Breast epithelium (tissue), 4 donors: ENCODE measurements at places on chromosomes 2 and 18. TPM values are rescaled to one million over a fixed set of nuclear protein-coding genes. Genes with fewer than 3 reads are reported as not detected.

DNA sequence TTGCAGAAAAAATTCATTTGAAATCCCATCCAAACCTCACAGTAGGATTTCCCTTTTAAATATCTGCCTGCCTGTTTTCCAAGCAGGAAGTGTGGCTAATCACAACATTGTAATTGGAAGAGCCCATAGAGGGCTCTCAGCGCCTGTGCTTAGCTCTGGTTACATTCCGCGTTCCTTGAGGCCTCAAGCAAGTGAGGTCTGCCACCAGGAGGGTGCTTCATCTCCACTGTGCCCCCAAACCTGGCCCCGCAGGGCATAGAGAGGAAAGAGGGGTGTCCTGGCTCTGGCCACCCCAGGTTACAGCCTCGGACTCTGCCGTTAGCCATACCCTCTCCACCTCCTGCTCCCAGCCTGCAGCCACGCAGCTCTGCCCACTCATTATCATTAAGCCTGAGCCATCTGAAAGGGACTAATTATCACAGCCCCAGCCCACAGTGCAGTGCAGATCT is 214.8 kb downstream of the SP3 start:
- H3K4me3 ChIP-seq: no peak overlapping the region
- no peaks in the 10 kb centered on the region for H3K27me3 ChIP-seq
- no peaks in the 10 kb centered on the region for H3K4me1 ChIP-seq
- H3K36me3 ChIP-seq: no peaks in the 10 kb centered on the region
- no peak for DNase-seq

DNA sequence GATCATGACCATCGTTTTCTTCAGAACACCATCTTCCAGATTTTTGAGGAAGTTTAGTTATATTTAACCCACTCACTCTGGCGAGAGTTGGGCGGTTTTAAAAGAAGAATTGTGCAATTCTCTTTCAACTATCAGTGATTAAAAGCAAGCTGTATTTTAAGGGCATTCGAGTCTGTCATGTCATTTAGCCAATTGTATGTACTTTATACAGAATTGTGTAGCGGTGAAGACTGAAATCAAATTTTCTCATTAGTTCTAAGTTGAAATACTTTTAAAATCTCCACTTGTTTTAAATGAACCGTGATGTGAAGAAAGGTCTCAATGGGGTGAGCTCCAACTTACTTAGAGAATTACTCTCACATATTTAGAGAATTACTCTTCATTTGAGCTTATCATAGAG is 214.6 kb upstream of the DTNA start:
- no peak overlapping the region for H3K4me3 ChIP-seq
- H3K27ac ChIP-seq: no peak overlapping the region
- no peaks in the 10 kb centered on the region for H3K4me1 ChIP-seq

GRCh38 chr2:134282629-134283400 is 28.9 kb downstream of the MGAT5 start:
- DNase-seq: no peak
- H3K4me3 ChIP-seq: no peak overlapping the region
- no peaks in the 10 kb centered on the region for H3K27me3 ChIP-seq

ZNF385B gene
- total RNA-seq: 4.5 TPM

- H3K4me3 ChIP-seq: no peak overlapping the region
- DNase-seq: no peak
- H3K27me3 ChIP-seq: no peaks in the 10 kb centered on the region
- H3K4me1 ChIP-seq: no peaks in the 10 kb centered on the region
Measured at GRCh38 chr18:54775686-54776085, 52.6 kb upstream of the RAB27B start.

DNA sequence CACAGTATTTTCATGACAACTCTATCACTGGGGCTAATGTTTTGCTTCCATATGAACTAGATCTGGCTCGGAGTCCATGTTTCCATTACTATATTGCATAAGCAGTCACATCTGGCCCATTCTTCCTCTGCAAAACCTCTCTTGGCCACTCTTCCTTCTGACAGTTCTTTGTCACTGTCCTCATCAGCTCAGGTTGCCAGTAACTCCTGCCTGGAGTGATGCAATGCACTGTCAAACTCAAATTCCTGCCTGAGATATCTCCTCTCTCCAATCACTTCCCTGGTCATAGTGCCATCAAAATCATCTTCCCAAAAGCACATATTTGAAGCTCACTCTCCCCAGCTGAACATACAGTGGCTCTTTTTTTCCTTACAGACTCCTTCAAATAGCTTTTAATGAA is 66.1 kb downstream of the COLEC12 start:
- no peak overlapping the region for H3K27ac ChIP-seq
- H3K36me3 ChIP-seq: no peaks in the 10 kb centered on the region
- no peak for DNase-seq
- H3K4me3 ChIP-seq: no peak overlapping the region

DNA sequence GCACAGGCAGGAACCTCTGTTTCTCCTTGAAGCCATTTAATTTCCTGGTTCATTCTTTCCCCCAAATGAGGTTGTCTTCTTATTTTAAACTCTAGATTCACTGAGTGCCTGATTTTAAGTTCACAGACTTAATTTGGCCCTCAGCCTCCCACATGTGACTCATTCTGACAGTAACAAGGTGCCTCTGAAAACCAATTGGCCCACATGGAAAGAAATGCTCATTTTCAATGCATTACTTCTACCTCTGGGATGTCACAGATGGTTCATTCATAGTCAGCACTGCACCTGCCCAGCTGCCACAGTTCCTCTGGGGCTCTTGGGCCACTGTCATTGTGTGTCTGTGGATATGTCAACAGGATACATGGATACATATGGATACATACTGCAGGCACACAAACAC is 140.4 kb upstream of the CAPN13 start:
- H3K27me3 ChIP-seq: no peaks in the 10 kb centered on the region
- no peaks in the 10 kb centered on the region for H3K36me3 ChIP-seq
- no peak for DNase-seq

- no peak overlapping the region for H3K27ac ChIP-seq
- no peak overlapping the region for H3K4me3 ChIP-seq
- no peaks in the 10 kb centered on the region for H3K36me3 ChIP-seq
- H3K4me1 ChIP-seq: no peaks in the 10 kb centered on the region
Measured at GRCh38 chr2:3789256-3789655, 85.9 kb downstream of the DCDC2C start.

GRCh38 chr2:226835420-226835795 is 446 bp upstream of the RHBDD1 start:
- no peaks in the 10 kb centered on the region for H3K27me3 ChIP-seq
- peak overlapping the region; percentile 86 for H3K4me3 ChIP-seq

- H3K27ac ChIP-seq: no peak overlapping the region
- H3K4me3 ChIP-seq: no peak overlapping the region
- no peaks in the 10 kb centered on the region for H3K4me1 ChIP-seq
- no peaks in the 10 kb centered on the region for H3K36me3 ChIP-seq
- DNase-seq: no peak
- H3K27me3 ChIP-seq: no peaks in the 10 kb centered on the region
Measured at GRCh38 chr18:69364930-69365329, 35.8 kb upstream of the DOK6 start.

DNA sequence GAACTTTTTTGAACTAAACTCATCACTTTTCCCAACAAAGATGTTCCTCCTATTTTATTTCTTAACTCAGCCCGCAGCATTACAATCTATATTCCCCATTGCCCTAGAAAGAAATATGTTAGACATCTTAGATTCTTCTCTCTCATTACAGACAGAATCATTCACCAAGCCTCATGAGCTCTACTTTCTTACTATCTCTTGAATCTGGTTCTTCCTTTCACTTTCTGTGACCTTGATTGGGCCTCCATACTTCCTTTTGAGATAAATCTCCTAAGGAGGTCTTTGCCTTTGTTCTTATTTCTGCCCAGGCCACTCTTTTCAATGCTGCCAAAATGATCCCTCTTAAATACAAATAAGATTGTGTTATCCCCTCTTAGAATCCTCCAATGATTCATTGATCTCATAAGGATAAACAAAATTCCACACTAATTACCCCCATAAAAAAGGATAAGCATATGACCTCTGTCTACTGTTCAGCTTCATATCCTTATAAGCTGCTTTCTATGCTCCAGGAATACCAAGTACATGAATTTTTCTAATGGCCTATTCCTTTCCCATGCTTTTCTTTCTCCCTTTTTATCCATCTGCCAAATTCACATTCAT is 400.0 kb downstream of the ARHGAP15 start:
- no peak overlapping the region for H3K4me3 ChIP-seq
- no peaks in the 10 kb centered on the region for H3K36me3 ChIP-seq
- no peak overlapping the region for H3K27ac ChIP-seq
- no peak for DNase-seq

- no peak overlapping the region for H3K27ac ChIP-seq
- H3K27me3 ChIP-seq: no peaks in the 10 kb centered on the region
- H3K36me3 ChIP-seq: no peaks in the 10 kb centered on the region
- no peak for DNase-seq
- H3K4me3 ChIP-seq: no peak overlapping the region
Measured at GRCh38 chr2:25700221-25700660, 26.9 kb upstream of the DTNB start.

AQP12A gene
- not detected for total RNA-seq

GRCh38 chr2:230473378-230473777 is 57.4 kb downstream of the SP100 start:
- H3K27me3 ChIP-seq: no peaks in the 10 kb centered on the region
- DNase-seq: no peak
- H3K27ac ChIP-seq: no peak overlapping the region
- no peaks in the 10 kb centered on the region for H3K4me1 ChIP-seq
- peaks cover 6% of the 10 kb centered on the region for H3K36me3 ChIP-seq

EN1 gene
- 0.29 TPM for total RNA-seq

DNA sequence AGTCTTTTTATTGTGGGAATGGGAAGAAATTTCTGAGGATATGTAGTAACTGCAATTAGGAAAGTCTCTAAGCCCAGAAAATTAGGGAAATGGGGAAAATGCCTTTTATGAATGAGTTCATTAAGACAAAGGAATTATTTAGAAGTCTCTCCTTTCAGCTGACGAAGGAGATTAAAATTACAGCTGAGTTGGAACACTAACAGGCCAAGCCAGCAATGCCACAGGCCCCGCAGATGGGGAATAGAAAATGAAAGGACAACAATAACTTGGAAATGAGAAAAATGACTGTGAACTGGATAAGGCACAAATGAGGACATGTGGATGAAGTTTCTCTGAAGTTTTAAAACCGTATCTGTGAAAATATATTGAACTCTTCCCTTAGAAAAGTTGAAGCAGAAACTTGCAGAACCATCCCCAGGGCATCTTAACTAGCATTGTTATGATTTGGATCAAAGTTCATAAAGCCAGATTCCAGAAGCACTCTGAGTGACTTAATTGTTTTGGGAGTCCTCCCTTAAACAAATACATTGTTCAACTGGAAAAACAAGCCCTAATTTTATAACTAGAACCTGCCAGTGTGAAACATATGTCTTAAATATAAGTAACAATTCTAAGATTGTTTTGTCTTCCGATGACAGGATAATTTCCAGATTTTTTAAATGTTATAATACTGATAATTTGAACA is 51.3 kb downstream of the C2orf76 start:
- H3K27ac ChIP-seq: peak overlapping the region; percentile 79
- no peak for DNase-seq
- H3K27me3 ChIP-seq: no peaks in the 10 kb centered on the region

- no peaks in the 10 kb centered on the region for H3K36me3 ChIP-seq
- no peak for DNase-seq
- H3K4me3 ChIP-seq: no peak overlapping the region
Measured at GRCh38 chr2:119574864-119575263, 30.6 kb downstream of the CFAP221 start.
